ENCODE measurements at places on chromosomes 11 and 22. TPM values are rescaled to one million over a fixed set of nuclear protein-coding genes. Genes with fewer than 3 reads are reported as not detected.

The CNIH2 gene
- 0.78 TPM for total RNA-seq

The OR51B2 gene
- not detected for total RNA-seq

The CDCA5 gene
- total RNA-seq, result 34.1 TPM

The TRIM34 gene
- 6.7 TPM for total RNA-seq

The TRIM22 gene
- total RNA-seq, result 73.4 TPM

The PSMA1 gene
- total RNA-seq, result 203 TPM

The PRR5L gene
- 6.1 TPM for total RNA-seq

The F2 gene
- not detected for total RNA-seq

The CCDC116 gene
- 0.53 TPM for total RNA-seq

The KCNJ5 gene
- total RNA-seq, result 0.14 TPM

The RBM7 gene
- total RNA-seq, result 31.3 TPM

The SYNGR1 gene
- total RNA-seq, result 3.7 TPM

The TRPM5 gene
- total RNA-seq, result not detected

The TSPAN32 gene
- not detected for total RNA-seq

The CHCHD10 gene
- 64.8 TPM for total RNA-seq

The OR5AS1 gene
- not detected for total RNA-seq

The OSBPL5 gene
- total RNA-seq, result 37.7 TPM

The POU2AF2 gene
- total RNA-seq, result not detected

The MISFA gene
- total RNA-seq, result 3.6 TPM

The RCE1 gene
- total RNA-seq, result 26.9 TPM

The SLC6A5 gene
- not detected for total RNA-seq

The RAC2 gene
- 122 TPM for total RNA-seq

The TUB gene
- 3.9 TPM for total RNA-seq

The PRRG4 gene
- total RNA-seq, result not detected

The PDGFB gene
- 273 TPM for total RNA-seq

The RBMXL2 gene
- 0.51 TPM for total RNA-seq

The TCF20 gene
- 36.7 TPM for total RNA-seq

The LINC01488 gene
- total RNA-seq, result not detected

The CNTN5 gene
- not detected for total RNA-seq

The OTUB1 gene
- total RNA-seq, result 80.0 TPM

The UBQLNL gene
- 0.28 TPM for total RNA-seq

The KCNE3 gene
- 1.3 TPM for total RNA-seq
